ENCODE measurements at places on chromosomes 13 and 19. TPM values are rescaled to one million over a fixed set of nuclear protein-coding genes. Genes with fewer than 3 reads are reported as not detected.

The GRIK5 gene
- 0.92 TPM for total RNA-seq

DNA sequence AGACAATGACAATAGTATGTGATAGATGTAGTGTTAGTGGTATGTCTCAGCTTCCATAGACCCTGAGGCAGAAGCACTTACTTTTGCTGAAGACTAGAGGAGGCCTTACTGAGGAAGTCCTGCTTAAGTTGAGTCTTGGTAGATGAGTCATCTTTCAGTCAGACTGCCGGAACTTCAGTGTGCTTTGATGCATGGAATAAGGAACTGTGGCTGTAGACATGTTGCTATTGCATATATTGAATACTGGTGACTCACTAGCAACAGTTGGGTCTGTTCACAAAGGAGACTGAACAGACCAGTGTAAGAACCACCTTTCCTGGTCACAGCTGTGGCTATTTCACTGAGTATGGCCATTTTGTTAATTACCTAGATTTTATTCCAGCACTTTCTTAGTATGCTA is 1000.6 kb downstream of the OLFM4 start:
- no peak overlapping the region for H3K4me3 ChIP-seq
- no peaks in the 10 kb centered on the region for H3K27me3 ChIP-seq
- peak overlapping the region; percentile 36 for H3K27ac ChIP-seq
- no peaks in the 10 kb centered on the region for H3K36me3 ChIP-seq

DNA sequence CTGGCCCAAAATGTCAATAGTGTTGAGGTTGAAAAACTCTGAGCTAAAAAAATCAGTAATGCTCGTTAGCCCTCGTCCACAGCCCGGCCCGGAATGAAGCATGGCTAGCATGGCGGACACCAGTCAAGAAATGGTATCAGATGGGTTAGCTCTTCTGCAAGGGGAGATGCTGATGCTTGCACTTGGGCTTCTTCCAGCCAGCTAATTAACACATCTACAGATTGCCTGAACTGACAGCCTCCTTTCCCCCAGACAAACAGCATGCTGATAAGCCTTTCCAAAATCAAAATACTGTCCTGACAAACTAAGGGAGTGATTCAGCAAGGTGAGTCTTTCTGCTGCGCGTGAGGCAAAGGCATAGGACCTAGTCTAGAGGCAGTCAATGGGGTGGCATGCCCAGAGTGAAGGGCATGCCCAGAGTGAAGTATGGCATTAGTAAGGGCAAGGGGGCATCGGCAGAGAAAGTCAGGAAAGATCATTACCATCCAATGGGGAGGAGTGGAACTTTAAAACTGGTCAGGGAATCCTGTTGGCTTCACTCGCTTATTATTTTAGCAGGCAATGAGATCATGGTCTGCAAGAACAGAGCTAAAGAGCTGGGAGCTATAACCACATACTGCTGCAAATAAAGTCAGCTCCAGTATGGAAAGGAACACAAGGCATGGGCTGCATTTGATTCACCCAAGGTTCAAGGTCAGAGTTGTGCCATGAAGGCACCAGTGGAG is 30.2 kb upstream of the UBE2L5 start:
- no peak overlapping the region for H3K4me3 ChIP-seq
- no peak overlapping the region for H3K27ac ChIP-seq
- DNase-seq, result no peak
- peaks cover 16% of the 10 kb centered on the region for H3K4me1 ChIP-seq
- H3K36me3 ChIP-seq, result no peaks in the 10 kb centered on the region

The RFPL4A gene
- not detected for total RNA-seq

The B3GNT8 gene
- total RNA-seq, result 9.2 TPM

- no peaks in the 10 kb centered on the region for H3K27me3 ChIP-seq
- peaks cover 8% of the 10 kb centered on the region for H3K4me1 ChIP-seq
- no peaks in the 10 kb centered on the region for H3K36me3 ChIP-seq
- H3K4me3 ChIP-seq, result no peak overlapping the region
These were observed 121.7 kb upstream of the MAB21L1 start for GRCh38 chr13:35598233-35598632.

The CYSLTR2 gene
- total RNA-seq, result 22.2 TPM

The CALM3 gene
- 246 TPM for total RNA-seq

All from hepatocyte (in vitro differentiated cells).